ENCODE measurements at places on chromosomes 3 and 15.

GRCh38 chr3:135739779-135740178 lies 225.7 kb upstream of the PPP2R3A start:
- DNase-seq: no peak

DNA sequence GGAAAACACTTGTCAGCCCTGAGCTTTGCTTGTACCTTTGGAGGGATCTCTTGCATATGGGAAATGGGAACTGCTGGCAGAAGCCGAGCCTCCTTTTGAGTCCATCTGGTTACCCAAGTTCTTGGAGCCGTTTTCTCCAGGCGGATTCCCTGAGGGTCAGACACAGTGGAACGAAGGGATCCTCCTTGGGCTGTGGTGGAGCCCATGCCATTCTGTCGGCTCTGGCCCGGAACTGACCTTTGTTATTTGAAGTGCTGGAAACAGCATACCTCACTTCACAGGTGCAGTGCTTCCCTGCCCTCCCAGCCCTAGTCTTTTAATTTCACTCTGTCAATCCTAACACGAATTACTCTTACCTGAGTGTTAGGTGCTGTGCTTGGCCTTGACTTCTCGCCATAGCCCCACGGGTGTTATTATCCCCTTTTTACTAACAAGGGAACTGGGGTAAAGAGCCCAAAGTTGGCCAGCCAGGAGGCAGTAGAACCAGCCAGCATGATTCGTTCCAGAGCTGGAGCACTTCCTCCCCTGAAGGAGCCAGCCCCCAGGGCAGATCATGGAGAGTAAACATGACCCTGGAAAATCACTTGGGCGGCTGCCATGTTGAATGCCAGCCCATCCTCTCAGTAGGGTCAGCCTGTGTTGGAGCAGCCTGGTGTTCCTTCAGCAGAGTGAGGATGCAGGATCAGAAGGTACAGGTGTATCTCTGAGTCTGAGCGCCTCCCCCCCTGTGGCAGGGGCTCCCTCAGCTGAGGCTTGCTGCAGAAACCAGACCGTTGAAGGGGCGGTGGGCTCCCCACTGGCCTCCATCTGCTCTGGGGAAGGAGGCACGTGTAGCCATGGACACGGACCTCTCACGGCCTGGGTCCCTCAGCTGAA lies 143.2 kb downstream of the DNAJB8 start:
- DNase-seq: no peak

- DNase-seq: no peak
Measured at GRCh38 chr3:23594894-23595670, 210.7 kb upstream of the UBE2E1 start.

DNA sequence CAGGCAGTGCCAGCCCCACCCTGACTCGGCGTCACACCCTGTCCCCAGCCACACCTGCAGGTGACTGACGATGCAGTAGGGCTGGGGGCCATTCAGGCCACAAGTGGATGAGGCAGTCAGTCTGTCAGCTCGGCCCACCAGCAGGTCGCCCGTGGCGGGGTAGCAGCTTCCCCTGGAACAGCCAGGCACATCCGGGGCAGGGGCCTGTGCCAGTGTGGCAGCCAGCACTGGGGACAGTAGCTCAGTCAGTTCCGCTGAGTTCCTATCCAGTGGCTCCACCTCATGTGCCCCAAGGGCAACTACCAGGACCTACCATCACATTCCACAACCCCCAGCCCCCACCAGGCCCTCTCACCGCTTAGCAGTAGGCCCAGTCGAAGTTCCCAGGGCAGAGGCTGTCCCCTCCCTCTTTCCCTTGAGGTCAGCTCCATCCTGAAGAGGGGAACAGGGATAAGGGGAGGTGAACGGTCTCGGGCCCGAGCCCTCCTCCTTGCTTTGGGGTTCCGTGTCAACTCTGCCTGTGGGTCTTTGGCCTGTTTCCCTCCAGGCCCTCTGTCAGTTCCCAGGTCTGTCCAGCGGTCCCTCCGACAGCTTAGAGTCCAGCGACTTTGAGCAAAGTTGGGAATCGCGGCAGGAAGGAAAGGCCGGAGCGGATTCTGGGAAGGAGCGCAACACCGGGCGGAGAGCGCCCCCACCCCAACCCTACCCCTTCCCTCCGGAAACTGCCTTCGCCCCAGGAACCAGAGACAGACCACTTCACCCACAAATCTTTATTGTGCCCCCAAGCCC lies at the start of gene LAMB2:
Gene LAMB2 (minus strand): TSS at position 614 of the 789 bp plus-strand sequence. CDS start 183 bp downstream, at position 431.
- DNase-seq: no peak

GRCh38 chr3:155173771-155174170 lies 93.7 kb downstream of the MME start:
- no peak for DNase-seq

- DNase-seq: no peak
Measured at GRCh38 chr3:12070098-12070497, 65.9 kb downstream of the SYN2 start.

DNA sequence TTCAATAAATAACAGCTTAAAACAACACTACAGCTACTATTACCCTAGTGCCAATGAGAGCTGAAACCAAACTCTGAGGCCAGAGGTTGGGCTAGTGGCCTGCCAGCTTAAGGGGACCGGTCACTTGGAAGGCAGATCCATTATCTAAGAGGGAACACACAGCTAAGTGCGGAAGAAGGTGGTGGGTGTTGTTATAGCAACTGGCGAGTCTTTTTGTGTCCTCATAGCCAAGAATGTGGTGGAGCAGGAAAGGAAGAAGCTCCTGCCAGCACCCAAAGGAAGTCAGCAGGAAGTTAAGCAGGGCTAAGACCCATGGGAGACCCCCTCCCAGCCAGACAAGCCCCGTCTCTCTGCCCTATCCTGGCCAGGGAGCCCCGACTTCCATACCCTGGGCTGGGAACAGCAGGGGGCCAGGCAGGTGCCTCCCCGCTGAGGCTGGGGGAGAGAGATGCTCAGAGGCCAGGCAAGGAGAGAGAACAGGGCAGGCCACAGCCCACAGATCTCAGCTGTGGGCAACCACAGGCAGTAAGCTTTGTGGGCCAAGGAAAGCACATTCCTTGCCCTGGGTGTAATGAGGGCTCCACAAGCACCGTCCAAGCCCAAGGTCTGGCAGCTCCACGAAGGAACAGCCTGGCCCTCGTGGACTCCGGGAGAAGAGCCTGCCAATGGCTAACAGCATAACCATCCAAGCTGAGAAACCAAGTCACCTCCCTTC lies 34.0 kb upstream of the HRH1 start:
- no peak for DNase-seq

GRCh38 chr3:130627882-130628281 lies 110.9 kb downstream of the COL6A6 start:
- no peak for DNase-seq

DNA sequence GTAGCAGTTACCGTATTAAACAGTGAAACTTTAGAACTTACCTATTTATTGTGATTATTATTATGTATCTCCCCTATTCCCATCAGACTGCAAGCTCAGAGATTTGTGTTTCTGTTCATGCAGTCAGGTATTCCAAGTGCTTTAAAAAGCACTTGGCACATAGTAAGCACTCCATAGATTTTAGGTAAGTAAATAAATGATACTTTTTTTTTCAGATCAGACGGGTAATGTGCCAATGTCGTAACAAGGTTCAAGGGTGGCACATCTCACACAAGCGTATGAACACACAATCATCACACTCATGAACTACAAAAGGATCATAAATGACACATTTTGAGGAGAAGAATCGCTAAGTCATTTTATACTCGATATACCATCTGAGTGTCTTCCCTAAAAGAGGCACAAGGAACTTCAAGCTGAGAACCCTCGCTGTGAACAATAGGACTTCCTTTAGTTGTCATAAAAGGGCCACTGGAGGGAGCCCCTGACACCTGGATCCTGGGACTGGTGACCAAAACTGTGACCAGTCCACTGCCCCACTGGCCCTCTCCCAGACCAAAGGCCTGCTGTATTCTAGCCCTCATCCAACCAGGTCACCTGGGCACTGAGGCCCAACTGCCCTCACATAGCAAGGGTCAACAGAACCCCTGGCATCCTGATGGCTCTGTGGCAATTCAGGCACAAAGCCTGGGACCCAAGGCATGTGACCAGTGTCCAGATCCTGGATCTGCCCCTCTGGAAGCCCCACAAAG lies 32.1 kb downstream of the KIF9 start:
- no peak for DNase-seq

- DNase-seq: no peak
Measured at GRCh38 chr3:114498539-114499370, 204.9 kb downstream of the TIGIT start.

DNA sequence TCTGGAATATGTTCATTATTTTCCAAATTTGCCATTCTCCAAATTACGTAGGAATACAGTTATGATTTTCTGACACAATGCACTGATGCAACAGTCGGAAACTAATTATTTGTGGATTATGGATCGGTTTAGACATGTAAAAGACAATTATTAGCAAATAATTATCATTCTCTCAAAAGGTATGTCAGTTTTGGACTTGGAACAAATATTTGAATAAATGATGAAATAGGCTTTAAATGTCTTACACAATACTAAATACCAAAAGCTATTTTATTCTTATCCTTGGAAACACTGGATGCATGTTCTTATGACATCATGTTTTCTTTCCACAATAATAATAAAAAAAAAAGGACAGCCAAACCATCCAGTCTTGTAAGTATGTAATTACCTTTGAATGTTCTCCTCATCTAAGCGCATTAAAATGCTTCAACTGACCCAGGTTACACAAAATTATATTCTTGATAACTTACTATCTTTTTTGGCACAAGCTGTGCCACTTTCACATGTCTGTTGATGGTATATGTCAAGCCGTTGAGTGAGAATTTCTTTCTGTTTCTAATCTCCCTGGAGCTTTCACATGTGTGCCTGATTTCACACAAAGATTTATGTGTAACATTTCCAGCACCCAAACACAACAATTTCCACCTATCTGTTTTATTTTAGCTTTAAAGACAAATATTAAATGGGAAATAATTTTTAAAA lies 238.5 kb upstream of the ZNF385D start:
- no peak for DNase-seq

- DNase-seq: no peak
Measured at GRCh38 chr3:15796331-15796730, 1.4 kb downstream of the ANKRD28 start.

DNA sequence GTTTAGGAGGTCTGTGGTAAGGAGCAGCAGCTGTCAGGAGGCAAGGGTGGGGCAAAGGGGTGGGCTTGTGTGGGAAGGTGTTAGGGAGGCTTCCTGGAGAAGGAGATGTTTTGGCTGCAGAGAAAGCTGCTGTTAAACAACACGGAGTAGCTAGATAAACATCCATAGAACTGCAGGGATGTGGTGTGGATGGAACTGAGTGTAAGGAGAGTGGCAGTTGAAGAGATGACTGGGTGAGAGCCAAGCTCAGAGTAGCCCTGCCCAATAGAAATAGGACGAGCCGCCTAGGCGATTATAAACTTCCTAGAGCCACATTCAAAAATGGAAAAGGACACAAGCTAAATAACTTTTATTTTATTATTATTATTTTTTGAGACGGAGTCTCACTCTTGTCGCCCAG lies 19.9 kb downstream of the RPLP1 start:
- DNase-seq: no peak

GRCh38 chr15:100112061-100112420 lies 229.7 kb downstream of the ADAMTS17 start:
- DNase-seq: no peak

DNA sequence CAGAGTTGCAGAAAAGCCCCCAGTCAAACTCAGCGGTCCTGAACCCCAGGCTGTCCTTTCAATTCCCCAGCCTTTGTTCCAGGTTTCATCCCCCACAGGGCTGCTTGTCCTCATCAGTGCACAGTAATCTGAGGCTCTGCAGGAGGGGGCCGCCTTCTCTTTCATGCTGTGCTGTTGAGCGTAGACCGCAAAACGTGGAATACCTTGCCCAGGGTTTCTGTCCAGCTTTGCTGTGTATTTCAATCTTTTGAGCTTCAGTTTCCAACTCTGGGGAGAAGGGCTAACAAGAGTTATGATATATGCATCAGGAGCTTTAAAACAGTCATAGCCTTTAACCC lies 64.8 kb downstream of the FAM43A start:
- no peak for DNase-seq

DNA sequence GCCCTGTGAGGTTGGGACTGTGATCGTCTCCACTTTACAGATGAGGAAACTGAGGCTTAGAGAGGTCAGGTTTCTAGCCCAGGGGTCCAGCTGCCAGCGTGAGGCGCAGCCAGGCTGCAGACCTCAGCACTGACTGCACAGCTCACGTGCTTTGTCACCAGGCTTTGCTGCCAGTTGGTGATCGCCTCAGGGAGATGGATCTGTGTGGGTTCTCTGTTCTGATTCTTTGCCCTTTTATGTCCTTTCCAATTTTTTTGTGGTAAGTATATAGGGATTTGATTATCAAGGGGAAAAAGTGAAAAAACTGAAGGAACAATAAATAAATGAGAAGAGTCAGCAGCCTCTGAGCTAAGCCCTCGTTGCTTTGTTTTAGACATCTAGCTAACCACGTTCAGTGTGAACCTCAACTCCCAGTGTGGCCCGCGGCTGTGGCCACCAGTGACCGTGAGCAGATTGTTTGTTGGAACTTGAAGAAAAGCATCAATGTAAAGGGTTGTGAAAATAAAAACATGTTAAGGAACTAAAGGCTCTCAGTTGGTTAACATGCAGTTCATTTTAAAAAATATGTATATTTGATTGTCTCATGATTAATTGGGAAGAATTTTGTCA lies 117.6 kb downstream of the PDE8A start:
- no peak for DNase-seq

- no peak for DNase-seq
Measured at GRCh38 chr3:182959474-182960350, 20.6 kb downstream of the DCUN1D1 start.

DNA sequence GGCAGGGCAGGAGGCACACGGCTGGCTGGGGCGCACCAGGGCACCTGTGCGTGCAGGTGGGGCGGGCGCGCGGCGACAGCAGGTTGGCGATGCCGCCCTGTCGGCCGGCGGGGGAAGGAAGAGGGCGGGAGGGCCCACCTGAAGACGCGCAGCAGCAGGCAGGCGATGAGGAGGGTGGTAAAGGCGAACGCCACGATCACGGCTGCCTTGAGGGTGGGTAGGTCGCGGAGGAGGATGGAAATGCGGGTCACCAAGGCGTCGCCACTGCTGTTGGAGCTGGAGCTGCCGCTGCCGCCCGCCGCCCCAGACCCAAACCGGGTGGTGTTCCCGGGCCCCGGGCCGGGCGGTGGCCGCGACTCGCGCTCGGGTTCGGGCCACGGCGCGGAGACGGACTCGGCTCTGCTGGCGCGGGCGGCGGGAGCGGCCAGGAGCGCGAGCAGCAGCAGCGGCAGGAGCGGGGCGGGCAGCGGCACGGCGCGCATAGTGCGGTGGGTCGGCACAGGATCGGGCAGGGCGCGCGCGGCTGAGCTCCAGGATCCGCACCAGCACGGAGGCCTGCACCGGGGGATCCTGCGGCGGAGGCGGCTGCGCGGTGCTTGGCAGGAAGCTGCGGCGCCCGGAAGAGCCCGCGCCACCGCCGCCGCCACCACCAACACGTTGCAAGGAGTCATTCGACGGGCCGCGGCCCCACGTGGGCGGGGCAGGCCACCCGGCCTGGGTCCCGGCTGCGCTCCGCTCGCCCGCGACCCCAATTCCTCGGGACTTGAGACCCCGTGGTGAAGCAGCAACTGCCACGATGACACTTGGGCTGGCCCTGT lies at the start of gene FAM174B:
Gene FAM174B (minus strand): TSS at position 598 of the 818 bp plus-strand sequence.
- DNase-seq: no peak

All from cortex of kidney (tissue), 1 donor.